ENCODE measurements at places on chromosomes 11 and 22. TPM values are rescaled to one million over a fixed set of nuclear protein-coding genes. Genes with fewer than 3 reads are reported as not detected.
A peak's percentile ranks its signal among the peaks of the same experiment; 100 is the strongest.

GRCh38 chr11:99505831-99506230 lies 485.1 kb downstream of the CNTN5 start:
- DNase-seq = no peak

GRCh38 chr11:20011307-20011951 lies 148.8 kb downstream of the DBX1 start:
- no peak for DNase-seq

GRCh38 chr22:41178425-41178975 lies 26.6 kb upstream of the L3MBTL2 start:
- no peak for DNase-seq

DNA sequence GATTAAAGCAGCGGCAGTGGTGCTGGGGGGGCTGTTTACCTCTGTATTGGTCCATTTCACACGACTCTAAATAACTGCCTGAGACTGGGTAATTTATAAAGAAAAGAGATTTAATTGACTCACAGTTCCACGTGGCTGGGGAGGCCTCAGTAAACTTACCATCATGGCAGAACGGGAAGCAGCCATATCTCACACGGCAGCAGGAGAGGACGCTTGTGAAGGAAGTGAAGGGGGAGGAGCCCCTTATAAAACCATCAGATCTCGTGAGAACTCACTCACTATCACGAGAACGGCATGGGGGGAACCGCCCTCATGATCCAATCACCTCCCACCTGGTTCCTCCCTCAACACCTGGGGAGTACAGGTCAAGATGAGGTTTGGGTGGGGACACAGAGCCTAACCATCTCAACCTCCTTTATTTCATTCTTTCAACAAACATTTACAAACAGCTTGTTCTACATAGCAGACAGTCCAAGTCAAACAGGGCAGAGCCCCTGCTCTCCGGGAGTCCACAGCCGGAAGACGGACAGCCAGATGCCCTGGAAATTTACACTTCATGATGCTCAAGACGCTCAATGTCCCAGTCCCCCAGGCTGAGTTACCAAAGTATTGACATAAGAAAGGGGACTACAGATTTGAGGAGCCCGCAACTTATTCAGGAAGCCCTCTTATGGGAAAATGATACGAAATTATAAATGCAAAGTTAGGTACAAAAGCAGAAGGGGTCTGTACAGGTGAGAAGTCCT lies 26.3 kb upstream of the HMGXB4 start:
- no peak for DNase-seq

- peak; percentile 85 for DNase-seq
Observed at GRCh38 chr11:61718621-61719302, 33.7 kb upstream of the MYRF start.

DNA sequence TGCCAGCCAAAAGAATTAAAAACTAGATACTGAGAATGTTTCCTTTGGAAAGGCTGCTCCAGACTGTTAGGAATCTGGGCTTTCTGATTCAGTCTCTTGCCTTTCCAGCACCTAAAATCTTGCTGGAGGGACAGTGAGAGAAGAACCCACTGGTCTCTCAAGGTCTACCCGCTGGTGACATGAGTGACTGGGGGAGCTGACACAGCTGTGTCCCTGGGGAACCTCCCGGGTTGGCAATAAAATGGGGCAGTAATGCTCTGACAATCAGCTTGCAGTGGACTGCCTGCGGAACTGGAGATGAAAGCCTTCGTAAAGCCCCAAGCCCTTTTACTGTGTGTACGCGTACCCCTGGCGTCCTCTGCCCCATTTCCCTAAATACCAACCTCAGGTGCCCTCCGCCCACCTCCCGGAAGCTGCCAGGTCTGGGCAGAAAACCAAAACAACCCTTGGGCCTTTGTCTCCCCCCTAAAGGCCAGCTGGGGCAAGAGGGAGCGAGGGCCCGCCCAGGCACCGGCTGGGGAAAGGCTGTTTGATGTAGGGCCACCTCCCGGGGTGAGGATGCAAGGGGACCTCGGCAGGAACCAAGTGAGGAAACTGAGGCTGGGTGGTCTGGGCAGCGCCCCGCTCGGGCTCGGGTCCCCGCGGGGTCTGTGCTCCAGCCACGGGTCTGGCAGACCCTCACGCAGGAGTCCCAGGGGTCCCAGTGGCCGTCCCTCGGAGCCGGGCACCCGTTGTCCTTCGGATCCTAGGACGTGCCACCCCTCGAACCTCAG lies 741 bp downstream of the CARS1 start:
- DNase-seq = peak; percentile 44

GRCh38 chr22:26643418-26644100 lies 13.8 kb upstream of the MIAT start:
- DNase-seq = no peak

DNA sequence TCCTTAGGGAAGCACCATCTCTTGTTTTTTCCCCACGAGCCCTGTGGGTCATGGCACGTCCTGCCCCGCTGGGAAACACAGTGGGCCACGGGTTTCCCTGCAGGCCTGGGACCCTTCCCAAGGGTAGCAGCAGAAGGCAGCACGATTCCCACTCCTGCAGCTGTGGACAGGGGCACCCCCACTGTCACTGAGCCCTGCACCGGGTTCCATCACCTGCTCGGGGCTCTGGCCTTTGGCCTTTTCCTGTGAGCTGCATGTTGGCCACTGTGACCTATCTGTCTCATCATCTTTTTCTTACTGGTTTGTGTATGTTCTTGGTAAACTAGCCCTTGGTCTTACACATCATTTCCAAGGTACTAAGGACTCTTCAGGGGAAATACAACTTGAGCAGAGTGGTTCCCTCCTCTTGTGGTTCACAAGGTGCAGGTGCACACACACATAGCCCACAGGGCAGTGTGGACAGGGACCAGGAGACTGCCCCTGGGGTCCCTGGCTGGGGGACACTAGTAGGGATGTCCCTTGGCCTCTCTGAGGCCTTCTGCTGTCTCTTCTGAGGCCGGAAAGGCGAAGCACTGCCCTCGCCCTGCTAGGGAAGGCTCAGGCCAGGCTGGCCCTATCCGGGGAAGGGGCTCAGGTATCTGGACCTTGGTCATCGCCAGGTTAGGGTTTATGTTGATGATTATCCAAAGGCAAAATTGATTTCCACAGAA lies 19.0 kb upstream of the TXNRD2 start:
- no peak for DNase-seq

DNA sequence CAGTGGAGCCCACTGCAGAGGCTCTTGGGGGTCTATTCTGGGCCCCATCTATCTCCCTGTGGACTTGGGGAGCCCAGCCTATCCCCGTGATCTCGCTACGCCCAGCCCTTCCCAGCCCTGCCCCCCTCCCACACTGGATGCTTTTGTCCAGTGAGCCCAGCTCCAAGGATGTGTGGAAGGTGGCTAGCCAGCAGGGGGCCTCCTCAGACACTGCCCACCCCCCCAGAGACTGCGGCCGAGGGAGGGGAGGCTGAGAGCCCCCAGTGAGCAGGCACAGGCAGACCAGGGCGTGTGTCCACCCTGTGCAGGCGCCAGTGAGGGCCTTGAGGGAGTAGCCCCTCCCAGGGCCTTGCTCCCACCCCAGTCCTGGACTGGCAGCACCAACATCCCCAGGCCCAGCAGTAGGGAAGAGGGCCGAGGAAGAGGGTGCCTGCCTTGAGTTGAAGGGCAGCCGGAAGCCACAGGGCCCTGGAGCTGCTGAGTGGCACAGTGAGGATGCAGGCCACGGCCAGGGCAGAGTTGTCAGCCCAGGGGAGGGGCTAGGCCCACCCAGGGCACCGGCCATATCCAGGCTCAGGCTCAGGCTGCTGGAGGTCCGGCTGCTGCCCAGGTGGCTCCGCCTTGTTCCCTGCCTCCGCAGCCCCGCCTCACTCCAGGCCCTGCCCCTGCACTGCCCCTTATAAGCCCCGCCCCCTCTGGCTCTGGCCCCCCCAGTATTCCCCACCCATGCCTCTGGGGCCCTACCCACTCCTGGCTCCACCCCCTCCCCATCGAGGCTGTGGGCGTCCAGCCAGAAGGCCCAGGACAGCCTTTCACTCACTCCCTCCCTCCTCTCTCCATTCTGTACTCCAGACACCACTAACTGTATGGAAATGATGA lies 28.0 kb downstream of the MOB2 start:
- DNase-seq = peak; percentile 81

- DNase-seq = peak; percentile 10
Observed at GRCh38 chr22:20316217-20316843, 3.5 kb downstream of the DGCR6L start.

- DNase-seq = no peak
Observed at GRCh38 chr11:6705905-6706535, 22.9 kb upstream of the MRPL17 start.

GRCh38 chr22:46192210-46192993 lies 42.1 kb downstream of the PPARA start:
- DNase-seq = no peak

DNA sequence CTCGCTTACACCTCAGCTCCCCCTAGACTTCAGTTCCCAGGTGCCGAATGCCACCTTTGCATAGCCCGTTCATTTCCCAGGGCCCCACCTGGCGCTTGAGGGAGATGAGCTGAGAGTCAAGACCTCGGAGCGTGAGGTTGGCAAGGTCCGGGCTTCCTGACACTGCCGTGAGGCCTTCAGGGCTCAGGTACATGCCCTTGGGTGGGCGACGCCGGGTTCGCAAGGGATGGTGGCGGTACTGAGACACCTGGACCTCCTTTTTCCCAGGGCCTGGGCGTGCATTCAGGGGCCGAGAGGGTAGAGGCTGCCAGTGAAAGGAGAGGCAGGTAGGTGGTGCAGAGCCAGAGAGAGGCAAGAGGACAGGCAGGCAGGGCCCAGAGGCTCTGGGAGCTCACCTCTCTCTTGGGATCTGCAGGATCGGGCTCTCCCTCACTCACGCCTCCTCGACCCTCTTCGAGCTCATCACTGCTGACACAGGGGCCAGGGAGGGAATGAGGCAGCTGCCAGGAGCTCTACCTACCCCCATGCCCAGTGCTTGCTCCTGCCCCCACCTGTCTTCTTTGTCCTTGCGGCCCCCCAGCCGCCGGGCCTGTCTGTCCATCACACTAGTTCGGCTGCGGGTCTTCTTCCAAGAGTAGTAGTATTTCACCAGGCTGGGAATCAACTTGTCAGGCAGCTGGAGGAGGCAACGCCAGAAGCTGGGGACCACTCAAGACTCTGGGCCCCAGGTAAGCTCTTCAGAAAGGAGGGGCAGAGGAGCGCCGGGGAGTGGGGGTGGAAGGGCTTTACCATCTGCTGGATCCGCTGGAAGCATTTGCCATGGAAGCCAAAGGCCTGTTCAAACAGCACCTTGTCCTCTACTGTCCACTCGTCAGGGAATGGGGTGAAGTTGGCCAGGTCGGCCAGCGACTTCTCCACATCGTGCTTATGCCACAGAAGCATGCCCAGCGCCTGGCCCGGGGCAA lies 2.8 kb downstream of the RCOR2 start:
- no peak for DNase-seq

DNA sequence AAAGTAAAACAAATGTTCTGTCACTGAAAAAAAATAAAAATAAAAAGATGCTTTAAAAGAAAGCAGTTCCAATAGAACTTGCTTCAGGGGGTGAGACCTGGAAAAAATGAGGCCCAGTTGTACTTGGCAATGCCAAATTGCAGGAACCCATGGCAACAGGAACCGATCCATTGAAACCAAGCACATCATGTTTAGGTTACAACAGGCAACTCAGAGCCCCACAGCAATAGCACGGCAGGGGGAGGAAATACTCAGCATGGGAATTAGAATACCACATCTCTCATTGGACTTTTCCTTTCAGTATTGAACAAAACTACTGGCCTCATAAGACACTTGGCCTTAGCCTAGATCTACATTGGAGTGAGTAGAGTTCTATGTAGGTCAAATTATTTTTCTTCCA lies 84.3 kb downstream of the MSANTD4 start:
- DNase-seq = no peak

- no peak for DNase-seq
Observed at GRCh38 chr11:133403900-133404299, 128.4 kb downstream of the OPCML start.

RBMXL2 gene
- total RNA-seq = not detected

FADD gene
- 25.3 TPM for total RNA-seq

SEPTIN5 gene
- total RNA-seq = 21.0 TPM

GRAP2 gene
- 3.2 TPM for total RNA-seq

MS4A3 gene
- not detected for total RNA-seq

TEX54 gene
- total RNA-seq = not detected

SLC22A25 gene
- total RNA-seq = not detected

MCHR1 gene
- total RNA-seq = not detected

MRGPRF gene
- total RNA-seq = 13.6 TPM

Measured in upper lobe of left lung (tissue), 6 donors.